IMR-90 (cell line): ENCODE measurements at places on chromosomes 12 and 14. TPM values are rescaled to one million over a fixed set of nuclear protein-coding genes. Genes with fewer than 3 reads are reported as not detected.
A peak's percentile ranks its signal among the peaks of the same experiment; 100 is the strongest.

- no peak for DNase-seq
Measured at GRCh38 chr12:66742508-66743367, 63.9 kb upstream of the GRIP1 start.

GRCh38 chr12:121430833-121431415 is 31.0 kb downstream of the RNF34 start:
- no peak for DNase-seq

- peak; percentile 35 for DNase-seq
Measured at GRCh38 chr14:93655078-93655750, 133.1 kb downstream of the PRIMA1 start.

GRCh38 chr14:82438436-82438835 is 904.8 kb upstream of the SEL1L start:
- DNase-seq = no peak

The OR6C75 gene
- total RNA-seq = not detected in 2 replicates

DNA sequence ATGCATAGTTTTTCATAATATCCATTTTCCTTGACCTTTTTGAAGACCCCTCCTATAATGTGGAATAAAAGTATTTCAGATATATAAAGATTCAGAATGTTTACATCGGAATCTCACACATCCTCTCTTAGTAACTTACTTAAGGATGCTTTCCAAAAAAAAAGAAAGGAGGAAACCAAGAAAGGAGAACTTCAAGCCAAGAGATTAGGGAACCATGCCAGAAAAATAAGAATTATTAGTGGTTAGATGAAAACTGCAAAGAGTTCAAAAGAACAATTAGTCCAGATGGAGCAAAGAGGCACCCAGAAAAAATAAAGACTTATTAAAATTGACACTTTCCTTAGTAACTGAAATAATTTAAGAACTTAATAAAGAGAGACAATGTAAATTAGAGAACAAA is 179.2 kb downstream of the DUSP6 start:
- no peak for DNase-seq

- no peak for DNase-seq
Measured at GRCh38 chr12:25926536-25926935, 31.9 kb upstream of the RASSF8 start.

The ARHGAP5 gene
- total RNA-seq = 45.3 and 71.1 TPM in 2 replicates

The CD4 gene
- total RNA-seq = 4.2 and 5.7 TPM in 2 replicates

- no peak for DNase-seq
Measured at GRCh38 chr12:75259143-75259542, 49.5 kb upstream of the KCNC2 start.

DNA sequence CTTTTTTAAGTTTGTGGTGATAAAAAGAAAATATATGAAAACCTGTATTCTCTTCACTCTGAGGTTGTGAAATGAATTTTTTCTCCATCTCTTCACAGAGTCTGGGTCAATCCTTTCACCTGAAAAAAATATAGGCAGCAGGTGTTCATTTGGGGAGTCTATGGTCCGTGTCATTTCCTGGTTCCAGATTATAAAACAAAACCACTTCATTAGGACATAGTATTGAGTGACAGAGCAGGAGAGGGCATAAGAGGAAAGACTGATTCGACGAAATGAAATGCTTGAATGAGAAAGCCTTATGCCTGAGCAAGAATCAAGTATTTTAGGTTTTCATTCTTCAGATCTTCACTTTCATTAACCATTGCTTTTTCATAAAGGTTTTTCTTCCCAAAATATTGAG is 51.8 kb upstream of the NUAK1 start:
- no peak for DNase-seq

DNA sequence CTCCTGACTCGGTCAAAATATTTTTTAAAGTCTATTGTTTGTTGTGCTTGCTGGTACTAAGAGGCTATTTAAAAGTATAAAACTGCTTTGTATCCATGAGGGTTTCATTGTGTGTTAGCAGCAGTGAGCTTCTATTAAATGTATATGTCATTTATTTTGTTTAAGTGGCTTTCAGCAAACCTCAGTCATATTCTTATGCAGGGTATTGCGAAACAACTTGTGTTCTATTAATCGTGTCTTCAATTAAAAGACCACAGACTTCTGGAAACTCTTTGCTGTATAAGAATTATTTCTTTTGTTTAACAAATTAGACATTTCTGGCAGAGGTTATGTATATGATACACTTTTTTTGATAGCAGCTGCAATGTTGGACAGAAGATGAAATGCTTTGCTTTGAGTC is 6.5 kb downstream of the IAPP start:
- DNase-seq = no peak

GRCh38 chr12:24482044-24482443 is 466.9 kb downstream of the BCAT1 start:
- DNase-seq = no peak

DNA sequence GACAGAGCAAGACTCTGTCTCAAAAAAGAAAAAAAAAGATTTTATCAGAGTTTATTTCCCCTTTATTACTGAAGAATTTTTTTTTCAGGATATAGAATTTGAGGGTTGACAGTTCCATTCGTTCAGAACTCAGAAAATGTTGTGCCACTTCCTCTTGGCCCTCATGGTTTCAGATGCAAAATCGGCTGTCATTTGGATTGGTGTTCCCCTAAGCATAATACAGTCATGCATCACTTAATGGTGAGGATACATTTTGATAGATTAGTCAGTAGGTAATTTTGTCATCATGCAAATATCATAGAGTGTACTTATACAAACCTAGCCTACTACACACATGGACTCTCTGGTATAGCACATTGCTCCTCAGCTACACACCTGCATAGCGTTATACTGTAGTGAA is 263.9 kb upstream of the RTL1 start:
- DNase-seq = no peak

DNA sequence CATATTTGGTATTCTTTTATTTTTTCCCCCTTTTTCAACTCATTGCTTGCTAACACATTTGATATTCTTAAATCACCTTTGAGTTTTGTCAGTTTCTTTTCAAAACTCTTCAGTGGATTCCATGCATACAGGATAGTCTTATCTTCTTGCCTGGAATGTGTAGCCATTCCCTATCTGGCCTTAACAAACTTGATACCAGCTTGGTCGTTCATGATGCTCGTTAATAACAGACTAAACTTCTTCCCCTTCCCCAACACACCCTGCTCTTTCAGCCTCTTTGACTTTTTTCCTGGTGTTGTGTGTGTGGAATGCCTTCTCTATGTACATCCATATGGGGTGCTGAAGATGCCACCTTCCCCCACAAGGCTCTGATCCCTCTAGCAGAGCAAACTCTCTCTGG is 17.7 kb upstream of the CALM1 start:
- no peak for DNase-seq

DNA sequence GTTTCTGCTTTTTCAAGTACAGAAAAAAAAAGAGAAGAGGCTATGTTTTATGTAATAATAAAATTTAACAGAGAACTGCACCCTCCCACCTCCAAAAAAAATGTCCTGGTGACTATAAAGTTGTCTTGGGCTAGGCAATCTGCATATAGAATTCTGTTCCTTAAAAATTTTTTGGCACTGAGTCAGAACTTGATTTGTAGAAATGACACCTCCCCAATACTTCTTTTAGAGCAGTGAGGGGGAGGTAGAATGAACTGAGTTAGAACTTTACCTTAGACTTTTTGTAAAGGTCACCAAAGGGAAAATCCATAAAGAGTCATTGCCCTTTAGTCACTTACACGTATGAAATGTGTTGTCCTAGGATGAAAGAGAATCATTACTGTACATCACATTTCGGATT is 80.0 kb downstream of the BTG1 start:
- DNase-seq = no peak

DNA sequence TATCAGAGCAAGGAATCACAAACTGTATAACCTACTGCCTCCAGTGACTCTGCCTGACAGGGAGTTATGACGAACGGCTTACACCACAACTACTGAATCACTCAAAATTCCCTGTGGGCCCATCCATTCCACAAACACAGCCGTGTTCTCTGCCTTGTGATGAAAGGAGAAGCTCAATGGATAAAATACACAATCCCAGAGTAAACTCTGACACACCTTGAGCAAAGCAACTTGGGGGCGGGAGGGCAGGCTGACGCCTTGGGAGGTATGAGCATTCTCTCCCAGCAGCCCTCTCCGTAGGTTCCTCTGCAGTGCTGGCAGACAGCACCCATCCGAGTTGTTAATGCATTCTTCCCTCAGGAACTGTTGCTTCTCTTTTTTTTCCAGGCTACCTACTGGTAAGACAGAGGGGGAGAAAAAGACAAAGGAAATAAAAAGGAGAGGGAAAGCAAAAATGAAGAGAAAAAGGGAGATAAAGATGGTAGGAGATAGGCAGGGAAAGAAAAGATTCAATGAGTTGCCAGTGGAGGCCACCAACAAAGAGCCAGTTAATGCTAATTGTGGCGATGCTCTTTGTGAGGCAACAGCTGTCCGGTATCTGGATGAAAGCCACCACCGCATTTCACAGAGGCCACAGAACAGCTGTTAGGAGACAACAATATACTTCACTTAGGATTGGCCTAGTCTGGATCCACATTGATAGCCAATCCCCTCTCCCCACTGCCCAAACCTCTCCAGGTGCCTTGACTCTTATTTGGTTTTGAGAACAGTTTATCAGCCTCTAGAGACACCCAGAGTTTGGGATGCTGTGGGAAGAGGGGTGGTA is 4.7 kb upstream of the DIO2 start:
- DNase-seq = peak; percentile 49

GRCh38 chr12:128483526-128484255 is 216.7 kb downstream of the TMEM132C start:
- no peak for DNase-seq

DNA sequence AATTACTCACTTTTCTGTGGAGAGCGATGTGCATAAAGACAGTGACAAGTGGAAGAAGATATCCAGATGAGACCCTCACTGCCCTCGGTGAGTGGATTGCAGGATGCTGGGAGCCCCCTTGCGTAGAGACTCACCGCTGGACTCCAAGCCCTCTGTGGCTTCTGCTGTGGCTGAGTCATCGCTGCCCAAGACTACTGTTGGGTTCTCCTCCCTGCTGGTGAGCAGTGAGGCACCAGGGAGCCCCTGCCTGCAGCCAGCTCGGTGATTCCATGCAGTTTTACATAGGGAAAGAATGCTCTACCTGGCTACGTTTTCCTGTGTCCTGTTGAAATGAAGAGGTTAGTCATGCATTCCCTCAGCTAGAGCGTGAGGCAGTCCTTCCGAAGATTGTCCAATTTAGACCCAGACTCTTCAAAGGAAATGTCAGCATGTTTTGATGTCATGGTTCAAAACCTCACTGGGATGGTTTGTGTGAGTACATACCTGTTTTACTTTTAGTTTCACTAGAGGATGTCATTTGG is 28.2 kb downstream of the TRAF3 start:
- peak; percentile 70 for DNase-seq

DNA sequence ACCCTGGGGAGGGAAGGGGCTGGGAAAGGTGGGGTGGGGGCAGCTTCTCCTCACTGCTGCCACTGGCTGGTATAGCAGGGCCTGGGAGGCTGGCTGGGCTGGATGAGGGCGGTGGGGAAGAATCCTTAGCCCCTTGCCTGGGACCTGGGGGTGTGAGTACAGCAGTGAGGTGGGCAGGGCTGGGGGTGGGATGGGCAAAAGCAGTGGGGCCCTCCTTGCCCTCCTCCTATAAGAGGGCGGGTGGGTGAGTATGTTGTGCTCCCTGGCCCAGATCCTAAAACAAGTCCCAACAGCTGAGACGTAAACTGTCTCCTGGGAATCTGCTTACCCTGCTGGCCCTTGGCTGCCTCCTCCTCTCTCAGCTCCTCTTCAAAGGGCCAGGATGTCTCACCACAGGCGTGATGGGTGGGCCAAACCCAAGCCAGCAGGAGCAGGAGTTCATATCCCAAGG is 2.2 kb downstream of the NCKAP5L start:
- peak; percentile 53 for DNase-seq

GRCh38 chr12:11412731-11413130 is 17.4 kb upstream of the PRB2 start:
- DNase-seq = no peak

The FGFR1OP2 gene
- total RNA-seq = 31.0 and 56.4 TPM in 2 replicates

DNA sequence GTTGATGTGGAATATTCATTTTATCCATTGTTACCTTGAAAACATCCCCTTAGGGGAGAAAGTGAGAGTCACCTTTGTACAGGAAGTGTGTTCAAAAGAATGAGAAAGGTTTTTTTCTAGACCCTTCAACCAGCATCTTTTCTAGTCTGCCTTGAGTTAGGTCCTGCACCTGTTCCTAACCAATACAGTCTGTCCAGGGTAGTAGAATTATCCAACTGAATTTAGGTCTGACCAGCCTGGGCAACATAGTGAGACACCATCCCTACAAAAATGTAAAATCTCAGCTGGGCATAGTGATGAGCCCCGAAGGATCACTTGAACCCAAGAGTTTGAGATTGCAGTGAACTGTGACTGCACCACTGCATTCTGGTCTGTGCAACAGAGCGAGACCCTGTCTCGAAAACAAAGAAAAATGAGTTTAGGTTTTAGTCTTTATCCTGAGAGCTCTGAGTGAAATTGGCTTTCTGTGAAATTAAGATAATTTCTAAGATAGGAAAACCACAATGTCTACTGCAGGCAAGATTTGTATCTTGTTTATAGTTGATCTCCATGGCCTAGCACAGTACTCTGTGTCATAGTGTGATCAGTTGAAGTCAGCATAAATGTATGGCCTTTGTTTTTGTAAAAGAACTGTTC is 25.2 kb downstream of the ARHGAP5 start:
- DNase-seq = no peak

GRCh38 chr14:96038558-96038919 is 623 bp upstream of the C14orf132 start:
- DNase-seq = no peak

The FAM186B gene
- total RNA-seq = 0.18 and 0.28 TPM in 2 replicates

- peak; percentile 51 for DNase-seq
Measured at GRCh38 chr14:73289729-73290128, 52.4 kb downstream of the PAPLN start.

GRCh38 chr14:72751276-72752033 is 142.4 kb downstream of the DPF3 start:
- peak; percentile 32 for DNase-seq
